ENCODE measurements at places on chromosomes 2 and 18.

DNA sequence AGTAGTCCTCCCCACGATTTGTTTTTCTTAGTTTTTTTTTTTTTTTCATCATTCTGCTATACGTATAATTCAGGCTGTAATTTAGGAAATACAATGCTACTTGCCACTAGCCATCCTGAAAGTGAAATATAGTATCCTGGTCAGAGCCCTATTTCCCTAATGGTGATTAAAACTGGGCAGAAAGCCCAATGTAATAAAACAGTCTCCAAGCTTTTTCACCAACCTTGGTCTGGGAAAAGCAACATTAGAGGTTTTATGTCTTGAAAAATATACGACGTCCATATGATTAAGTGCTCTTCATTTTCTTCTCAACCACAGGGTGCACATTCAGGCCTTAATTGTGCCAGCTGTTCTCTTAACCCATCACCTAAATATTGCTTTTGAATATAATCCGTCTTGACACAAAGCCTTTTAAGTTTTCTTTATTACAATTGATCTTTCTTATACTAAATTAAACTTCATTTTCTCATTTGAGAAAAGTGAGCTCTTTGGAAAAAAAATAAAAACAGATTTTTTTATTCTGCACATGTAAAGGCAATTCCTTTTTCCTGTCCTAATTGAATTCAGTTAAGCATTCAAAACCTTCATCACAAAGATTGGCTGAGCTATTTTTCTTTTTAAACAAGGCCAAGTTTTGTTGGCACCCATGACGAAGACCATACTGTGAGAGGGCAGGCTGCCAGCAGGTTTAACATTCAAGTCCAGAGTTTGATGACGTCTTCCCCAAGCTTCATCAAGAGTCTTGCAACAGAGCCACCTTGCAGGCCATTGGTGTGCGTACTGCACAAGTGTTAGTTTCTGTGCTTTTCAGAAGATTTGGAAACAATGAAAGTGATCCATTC lies 52.7 kb downstream of the MAP2 start:
- no peak for DNase-seq

- DNase-seq, result no peak
These were observed 407.6 kb upstream of the HS6ST1 start for GRCh38 chr2:128726236-128726635.

- no peak for DNase-seq
These were observed 574.1 kb upstream of the ID2 start for GRCh38 chr2:8107621-8108378.

DNA sequence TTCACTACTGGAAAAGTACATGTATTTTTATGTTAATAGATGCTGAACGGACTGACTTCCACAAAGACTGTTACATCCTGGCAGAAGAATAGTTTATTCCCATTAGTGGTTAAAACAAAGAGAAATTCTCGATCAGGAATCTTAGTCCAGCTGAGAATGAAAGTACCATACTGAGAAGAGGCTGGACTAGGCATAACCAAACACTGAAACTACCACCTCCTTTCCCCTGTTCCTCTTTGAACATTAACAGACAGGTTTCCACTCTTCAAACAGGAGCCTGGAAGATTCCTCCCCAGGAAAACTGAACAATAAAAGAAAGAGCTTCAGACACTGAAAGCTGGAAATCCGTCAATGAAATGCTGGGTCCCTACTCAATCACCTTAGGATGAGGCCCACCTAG lies 25.8 kb downstream of the LDAH start:
- DNase-seq, result no peak

DNA sequence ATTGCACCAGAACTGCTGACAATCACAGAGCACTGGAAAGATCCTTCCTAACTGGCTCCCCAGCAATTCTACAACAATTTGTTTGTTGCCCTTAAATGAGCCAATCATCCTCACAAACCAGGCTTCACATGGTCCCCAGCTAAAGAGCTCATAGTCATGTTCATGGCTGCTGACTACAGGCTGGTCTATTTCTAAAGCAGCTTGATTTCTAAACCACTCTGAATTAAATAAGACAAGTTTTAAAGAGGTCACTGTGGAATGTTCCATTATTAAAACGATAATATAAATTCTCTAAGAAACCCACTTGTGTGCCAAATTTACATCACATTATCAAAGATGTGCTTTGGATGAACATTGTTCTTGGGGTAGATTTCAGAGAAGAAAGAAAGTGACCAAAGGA lies 110.7 kb downstream of the COPS8 start:
- no peak for DNase-seq

DNA sequence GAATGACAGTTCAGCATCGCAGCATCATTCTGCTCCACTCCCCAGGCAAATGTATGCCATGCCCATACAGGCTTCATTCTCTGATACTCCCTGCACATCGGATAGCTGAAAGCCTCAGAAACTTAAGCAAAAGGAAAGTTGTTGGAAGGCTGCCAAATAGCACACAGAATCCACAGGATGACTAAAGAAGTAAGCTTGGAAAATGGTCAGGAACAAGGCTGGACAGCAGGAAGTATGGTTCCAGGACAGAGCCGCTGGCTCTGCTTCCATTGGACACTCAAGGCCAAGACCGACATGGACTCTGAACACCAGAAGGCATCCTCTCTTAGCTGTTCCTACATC lies 256.5 kb downstream of the CDH20 start:
- DNase-seq, result no peak

GRCh38 chr2:12046641-12047040 lies 300.2 kb downstream of the LPIN1 start:
- DNase-seq, result no peak

DNA sequence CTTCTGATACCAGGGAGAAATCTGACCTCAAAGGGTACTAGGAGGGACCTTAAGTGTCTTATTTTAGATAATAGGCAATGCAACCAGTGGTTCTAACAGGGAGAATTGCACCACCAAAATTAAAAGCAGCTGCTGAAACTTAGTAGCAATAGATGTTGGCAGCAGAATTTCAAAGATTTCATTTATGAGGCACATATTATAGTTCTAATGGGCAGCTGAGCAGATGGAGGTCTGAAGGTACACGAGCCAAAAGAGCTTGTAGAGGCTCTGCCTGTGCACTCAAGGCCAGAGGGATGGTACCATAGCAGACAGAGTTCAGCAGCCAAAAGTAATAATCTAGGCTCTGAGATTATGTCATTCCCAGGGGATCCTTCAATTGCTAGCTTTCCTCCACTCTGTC lies 87.3 kb upstream of the NCKAP5 start:
- DNase-seq, result no peak

- no peak for DNase-seq
These were observed 20.8 kb downstream of the CCL20 start for GRCh38 chr2:227834423-227834822.

- DNase-seq, result no peak
These were observed 2.9 kb upstream of the STAT4 start for GRCh38 chr2:191153716-191154115.

GRCh38 chr2:112129060-112129459 lies 9.1 kb upstream of the FBLN7 start:
- no peak for DNase-seq

DNA sequence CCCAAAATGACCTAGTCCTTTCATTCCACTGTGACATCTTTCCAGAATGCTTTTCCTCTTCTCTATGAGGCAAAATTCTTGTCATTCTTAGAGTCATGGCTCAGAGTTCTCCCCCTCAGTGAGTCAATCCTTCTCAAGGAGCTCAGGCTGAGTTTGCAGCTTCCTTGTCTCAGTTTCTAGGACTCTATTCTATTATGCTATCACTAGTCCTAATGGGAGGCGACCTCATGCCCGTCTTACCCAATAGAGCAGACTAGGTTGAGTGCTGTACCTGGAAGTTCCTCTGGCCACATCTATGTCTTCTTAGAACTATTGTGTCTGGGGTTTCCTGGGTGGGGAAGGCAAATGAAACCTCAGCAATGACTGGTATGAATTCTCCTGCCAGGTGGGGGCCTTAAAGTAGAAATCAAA lies 51.5 kb downstream of the HAUS1 start:
- peak; percentile 22 for DNase-seq

DNA sequence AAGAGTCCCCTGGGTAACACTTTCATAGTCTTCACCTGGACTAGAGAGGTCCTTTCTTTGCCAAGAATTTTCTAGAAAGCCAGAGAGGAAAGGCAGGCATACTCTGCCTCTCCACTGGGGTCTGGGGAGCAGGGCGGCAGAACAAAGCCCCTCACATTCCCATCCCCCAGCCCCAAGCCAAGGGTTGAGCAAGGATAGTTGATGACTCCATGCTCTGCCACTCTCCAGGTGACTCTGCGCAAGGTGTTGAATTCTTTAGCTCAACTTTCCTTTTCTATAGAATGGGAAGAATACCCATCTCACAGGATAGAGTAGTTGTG lies 2.9 kb upstream of the GDF7 start:
- no peak for DNase-seq

- DNase-seq, result no peak
These were observed 54.7 kb downstream of the DTNB start for GRCh38 chr2:25618676-25619075.

DNA sequence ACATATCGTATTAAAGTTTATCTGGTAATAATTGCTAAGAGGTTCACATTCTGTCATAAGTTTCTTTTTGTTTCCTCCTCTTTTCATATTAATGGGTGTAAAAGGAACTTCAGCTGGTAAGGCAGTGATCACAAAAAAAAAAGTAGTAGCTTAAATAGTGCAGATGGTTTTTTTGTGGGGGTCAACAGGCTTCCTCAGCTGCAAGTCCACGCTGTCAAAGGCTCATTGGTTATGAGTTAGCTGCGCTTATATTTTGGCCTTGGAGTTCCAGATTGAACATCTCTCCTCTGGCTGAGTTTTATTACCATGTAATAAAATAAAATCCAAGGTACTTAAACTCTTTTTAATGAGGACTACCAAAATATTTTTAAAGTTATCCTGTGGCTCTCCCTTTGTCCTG lies 277.0 kb upstream of the ZEB2 start:
- DNase-seq, result no peak

DNA sequence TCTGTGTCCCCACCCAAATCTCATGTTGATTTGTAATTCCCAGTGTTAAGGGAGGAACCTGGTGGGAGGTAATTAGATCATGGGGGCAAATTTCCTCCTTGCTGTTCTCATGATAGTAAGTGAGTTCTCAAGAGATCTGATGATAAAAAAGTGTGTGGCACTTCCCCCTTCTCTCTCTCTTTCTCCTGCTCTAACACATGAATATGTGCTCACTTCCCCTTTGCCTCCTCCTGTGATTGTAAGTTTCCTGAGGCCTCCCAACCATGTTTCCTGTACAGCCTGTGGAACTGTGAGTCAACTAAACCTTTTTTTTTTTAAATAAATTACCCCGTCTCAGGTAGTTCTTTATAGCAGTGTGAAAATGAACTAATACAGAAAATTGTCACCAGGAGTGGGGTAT lies 380.0 kb downstream of the MEIS1 start:
- DNase-seq, result no peak

DNA sequence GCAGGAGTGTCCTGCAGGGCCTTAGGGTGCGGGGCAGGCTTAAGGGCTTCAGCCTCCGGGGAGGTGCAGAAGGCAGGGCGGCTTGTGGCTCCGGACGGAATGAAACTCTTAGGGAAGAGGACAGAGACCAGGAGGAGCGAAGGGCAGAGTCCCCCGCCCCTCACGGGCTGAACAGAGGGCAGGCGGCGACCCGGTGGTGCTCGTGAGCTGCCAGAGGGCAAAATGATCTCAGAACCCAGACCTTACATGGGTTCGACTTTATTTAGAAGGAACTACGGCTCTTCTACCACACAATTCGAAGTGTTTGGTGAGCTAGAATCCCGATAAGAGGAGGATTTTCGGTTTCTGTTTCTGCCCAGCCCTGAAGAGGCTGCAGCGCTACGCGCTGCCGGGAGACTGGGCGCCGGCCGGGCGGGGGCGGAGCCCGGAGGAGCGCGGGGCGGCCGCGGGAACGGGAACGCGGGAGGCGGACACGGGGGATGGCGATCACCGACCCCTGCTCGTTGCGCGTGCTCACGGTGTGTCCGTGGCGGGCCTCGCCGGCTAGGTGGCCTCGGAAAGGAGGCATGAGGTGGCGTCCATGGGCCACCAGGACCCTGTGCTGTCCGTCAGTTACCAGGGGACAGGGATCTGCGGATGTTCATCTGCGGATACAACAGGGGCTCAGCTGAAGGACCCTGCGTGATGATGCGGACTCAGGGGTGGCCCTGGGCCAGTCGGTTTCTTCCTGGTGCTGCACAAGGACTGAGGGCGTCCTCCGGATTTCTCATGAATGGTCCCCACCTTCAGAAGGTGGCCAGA lies 4.2 kb upstream of the SP100 start:
- peak; percentile 40 for DNase-seq

- peak; percentile 17 for DNase-seq
These were observed 49.9 kb upstream of the EML6 start for GRCh38 chr2:54673501-54673998.

DNA sequence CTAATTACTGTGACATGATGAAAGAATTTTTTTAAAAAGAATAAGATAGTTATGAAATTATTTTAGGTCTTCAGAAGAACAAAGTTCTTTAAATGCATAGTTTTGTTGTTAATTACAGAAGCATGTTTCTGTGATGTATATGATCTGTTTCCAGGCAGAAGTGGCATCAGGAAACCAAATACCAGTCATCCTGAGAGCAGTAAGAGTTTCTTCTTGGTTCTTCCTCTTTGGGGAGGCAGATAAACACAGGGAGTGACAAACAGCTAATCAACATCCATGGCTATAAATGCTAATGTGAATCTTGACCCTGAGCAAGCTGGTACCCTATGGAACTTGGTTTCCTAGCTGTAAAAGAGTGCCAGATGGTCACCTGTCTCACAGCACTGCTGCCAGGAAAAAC lies 29.2 kb downstream of the WIPF1 start:
- DNase-seq, result no peak
